ENCODE measurements at places on chromosomes 5 and 9. TPM values are rescaled to one million over a fixed set of nuclear protein-coding genes. Genes with fewer than 3 reads are reported as not detected.

PCDHB3 gene
- total RNA-seq, result not detected

MZB1 gene
- 3.1 TPM for total RNA-seq

GRCh38 chr5:77643654-77644370 is 5.3 kb upstream of the OTP start:
- H3K27me3 ChIP-seq, result peaks cover 93% of the 10 kb centered on the region
- H3K36me3 ChIP-seq, result no peaks in the 10 kb centered on the region
- H3K4me3 ChIP-seq, result peak overlapping the region; percentile 56
- DNase-seq, result no peak

- H3K36me3 ChIP-seq, result peaks cover 2% of the 10 kb centered on the region
- H3K27ac ChIP-seq, result no peak overlapping the region
- peaks cover 10% of the 10 kb centered on the region for H3K27me3 ChIP-seq
- no peak for DNase-seq
- H3K4me3 ChIP-seq, result no peak overlapping the region
- peaks cover 3% of the 10 kb centered on the region for H3K4me1 ChIP-seq
These were observed 24.4 kb downstream of the APBA1 start for GRCh38 chr9:69647804-69648203.
